Activated naive CD4-positive, alpha-beta T cell treated with anti-CD3 and anti-CD28 coated beads, Interleukin-2, amount 50 U/mL, for 16 hours (primary cell): ENCODE measurements at places on chromosomes 2 and 18.
A peak's percentile ranks its signal among the peaks of the same experiment; 100 is the strongest.

DNA sequence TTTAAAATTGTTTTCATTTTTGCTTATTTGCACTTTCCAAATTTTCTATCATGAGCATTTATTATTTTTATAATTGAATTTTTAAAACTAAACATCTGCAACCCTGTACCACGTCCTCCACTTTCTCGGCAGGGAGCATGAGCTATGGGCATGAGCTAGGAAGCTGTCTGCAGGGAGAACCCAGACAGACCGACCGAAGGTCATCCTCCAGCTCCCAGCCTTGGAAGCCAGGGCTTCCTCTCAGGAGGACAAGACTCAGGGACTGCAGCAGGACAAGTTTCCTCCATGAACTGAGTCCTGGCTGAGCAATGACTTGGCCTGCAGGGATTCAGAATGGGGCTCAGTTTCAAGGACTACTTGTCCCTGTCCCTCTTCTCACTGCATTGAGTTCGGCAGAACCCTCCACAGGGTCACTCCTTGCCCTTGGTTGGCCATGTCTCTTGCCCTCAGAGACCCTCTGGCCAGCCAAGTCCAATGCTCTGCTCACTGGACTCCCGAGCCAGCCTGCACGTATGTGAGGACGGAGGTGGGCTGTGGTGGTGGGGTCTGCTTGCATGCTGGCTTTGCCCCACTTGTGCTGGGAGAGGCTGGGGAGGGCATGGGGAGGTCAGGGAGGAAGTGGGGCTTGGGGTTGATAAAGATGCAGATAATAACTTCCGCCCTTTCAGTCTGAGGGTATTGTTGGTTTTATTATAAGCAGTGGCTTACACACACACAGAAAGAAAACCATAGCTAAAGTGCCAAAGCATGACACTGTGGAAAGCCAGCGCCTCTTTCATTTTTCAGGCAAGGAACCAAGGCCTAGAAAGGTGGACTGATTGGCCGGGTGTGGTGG lies 6.6 kb downstream of the NMUR1 start:
- no peak for DNase-seq

DNA sequence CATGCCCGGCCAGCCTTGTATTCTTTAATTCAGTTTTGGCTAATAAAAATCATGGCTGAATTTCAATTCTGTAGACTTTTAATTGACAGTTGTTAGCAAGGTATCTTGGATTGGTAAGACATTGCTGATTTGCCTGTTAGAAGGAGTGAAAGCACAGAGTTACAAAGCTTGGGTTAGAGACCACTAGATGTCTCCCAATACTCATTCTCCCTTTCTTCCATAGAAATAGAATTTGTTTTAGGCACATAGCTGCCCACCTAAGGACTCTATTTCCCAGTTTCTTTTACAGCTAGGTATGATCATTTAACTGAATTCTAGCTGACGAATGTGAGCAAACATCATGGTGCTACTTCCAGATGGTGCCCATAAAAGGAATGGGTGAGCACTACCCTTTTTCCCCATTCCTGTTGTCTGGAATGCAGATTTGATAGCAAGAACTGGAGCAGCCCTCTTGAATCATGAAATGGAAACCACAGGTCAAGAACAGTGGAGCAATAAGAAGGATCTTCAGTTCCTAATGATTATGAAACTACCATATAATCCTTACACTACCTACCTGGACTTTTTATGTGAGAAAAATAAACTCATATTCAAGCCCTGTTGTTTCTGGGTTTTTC lies 17.5 kb downstream of the PECR start:
- DNase-seq = no peak

DNA sequence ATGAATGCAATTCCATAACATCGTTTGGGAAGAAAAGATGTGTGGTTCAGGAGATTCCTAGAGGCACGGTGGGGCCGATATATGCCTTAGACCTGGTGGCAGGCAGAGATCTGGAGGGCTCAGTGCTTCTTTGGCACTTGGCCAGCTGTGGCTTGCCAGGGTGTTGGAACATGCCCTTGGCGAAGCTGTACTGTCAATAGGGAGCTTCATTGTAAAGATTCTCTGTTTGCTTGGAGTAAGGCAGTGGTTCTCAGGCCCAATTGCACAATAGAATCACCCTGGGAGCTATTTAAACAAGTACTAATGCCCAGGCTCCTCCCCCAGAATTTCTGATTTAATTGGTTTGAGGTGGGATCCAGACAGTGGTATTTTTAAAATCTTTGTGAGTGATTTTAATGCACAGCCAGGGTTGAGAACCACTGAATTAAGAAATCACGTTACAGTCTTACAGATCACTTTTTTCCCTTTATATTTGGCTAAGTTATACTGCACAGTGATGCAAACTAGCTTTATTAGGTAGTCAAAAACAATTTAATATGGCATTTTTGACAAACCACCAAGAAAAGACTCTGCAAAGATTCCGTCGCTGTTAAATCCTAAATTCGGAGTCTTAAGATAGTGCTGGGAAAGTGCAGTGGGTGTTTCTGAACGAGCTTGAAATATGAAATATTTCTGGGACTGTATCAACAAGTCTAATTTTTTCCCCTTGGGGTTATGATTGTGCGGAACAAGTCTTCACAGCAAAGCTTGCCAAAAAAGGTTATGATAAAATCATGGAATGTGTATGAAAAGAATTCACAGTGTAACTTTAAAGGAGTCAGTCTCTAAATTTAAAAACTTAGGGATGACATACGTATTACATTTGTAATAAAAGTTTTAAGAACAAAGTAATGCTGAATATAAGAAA lies 78.0 kb downstream of the CRIM1 start:
- no peak for DNase-seq

GRCh38 chr2:193332941-193333340 lies 1138.2 kb upstream of the TMEFF2 start:
- no peak for DNase-seq

- peak; percentile 32 for DNase-seq
Observed at GRCh38 chr18:9771261-9771976, 63.3 kb downstream of the RAB31 start.

- DNase-seq = no peak
Observed at GRCh38 chr18:59617468-59617932, 79.7 kb downstream of the CCBE1 start.

DNA sequence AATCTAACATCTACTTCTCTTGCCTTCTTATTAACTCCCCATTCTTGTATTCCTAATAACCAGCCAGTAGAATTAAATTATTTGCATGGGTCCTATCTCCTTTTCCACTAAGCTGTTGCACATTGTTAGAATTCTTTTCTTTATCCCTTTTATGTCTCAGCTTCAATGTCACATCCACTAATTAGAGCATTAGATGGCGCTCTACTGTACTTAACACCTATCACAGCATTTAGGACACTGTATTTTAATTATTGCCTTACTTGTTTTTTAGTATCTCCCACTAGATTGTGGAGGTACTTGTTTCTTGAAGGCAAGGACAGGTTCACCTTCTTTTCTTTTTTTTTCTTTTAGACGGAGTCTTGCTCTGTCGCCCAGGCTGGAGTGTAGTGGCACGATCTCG lies 3.8 kb downstream of the LIPT1 start:
- DNase-seq = no peak

GRCh38 chr18:46274266-46274665 lies 170.1 kb downstream of the HAUS1 start:
- no peak for DNase-seq

GRCh38 chr18:23201741-23202140 lies 66.5 kb downstream of the CABLES1 start:
- no peak for DNase-seq

- no peak for DNase-seq
Observed at GRCh38 chr2:187769437-187769836, 215.2 kb upstream of the TFPI start.
